Stimulated activated CD4-positive, alpha-beta T cell treated with anti-CD3 and anti-CD28 coated beads, Interleukin-15, amount 100 ng/mL, for 48 hours (primary cell): ENCODE measurements at places on chromosomes 6 and 20.

GRCh38 chr6:76532647-76533046 lies 460.2 kb upstream of the IMPG1 start:
- DNase-seq, result no peak

- DNase-seq, result no peak
Measured at GRCh38 chr6:36605143-36605542, 11.0 kb downstream of the SRSF3 start.

GRCh38 chr6:17224056-17224455 lies 57.1 kb upstream of the RBM24 start:
- DNase-seq, result no peak

DNA sequence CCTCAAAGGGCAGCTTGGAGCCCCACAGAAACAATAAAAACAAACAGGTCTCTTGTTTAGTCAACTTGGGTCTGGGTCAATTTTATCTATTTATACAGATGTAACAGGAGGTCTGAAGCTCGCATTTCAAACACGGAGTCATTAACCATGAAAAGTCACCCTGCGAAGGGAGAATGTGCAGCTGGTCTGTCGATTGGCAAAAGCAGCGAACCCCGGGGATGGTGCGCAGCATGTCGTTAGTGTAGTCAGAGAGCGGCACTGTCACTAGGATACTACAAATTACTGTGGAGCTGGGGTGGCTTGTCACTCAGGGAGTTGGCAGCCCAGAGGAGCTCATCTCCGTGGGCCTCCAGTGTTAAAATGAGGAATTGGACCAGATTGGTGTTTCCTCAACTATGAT lies 190.4 kb upstream of the ARG1 start:
- no peak for DNase-seq

DNA sequence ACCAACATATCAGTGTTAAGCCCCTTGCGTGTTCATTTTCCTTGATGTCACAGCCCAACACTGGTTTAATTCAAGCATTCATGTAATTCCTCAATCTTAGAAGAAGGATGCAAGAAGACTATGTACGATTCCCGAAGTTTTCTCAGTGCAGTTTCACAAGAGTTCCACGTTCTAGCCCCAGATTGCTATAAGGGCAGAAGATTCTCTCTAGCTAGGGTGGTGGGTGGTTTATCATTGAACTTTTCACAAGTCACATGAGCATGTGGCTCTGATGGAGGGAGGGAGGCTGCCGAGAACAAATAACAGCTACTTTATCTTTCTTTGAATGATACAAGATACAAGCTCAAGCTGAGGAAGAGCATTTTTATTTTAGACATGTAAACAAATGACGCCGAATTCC lies 71.9 kb upstream of the NHSL1 start:
- DNase-seq, result no peak

- no peak for DNase-seq
Measured at GRCh38 chr20:45467861-45468260, 1.7 kb upstream of the WFDC2 start.

- DNase-seq, result no peak
Measured at GRCh38 chr6:131399433-131399832, 173.6 kb upstream of the ARG1 start.

GRCh38 chr6:26025047-26025893 lies 62.0 kb upstream of the HFE start:
- DNase-seq, result no peak

- no peak for DNase-seq
Measured at GRCh38 chr6:5580736-5581581, 319.6 kb downstream of the FARS2 start.
